ENCODE measurements at places on chromosomes 6 and 20.

GRCh38 chr6:36150283-36150682 is 20.0 kb downstream of the MAPK13 start:
- DNase-seq, result no peak

GRCh38 chr20:44694159-44694558 is 21.0 kb upstream of the CCN5 start:
- DNase-seq, result no peak

DNA sequence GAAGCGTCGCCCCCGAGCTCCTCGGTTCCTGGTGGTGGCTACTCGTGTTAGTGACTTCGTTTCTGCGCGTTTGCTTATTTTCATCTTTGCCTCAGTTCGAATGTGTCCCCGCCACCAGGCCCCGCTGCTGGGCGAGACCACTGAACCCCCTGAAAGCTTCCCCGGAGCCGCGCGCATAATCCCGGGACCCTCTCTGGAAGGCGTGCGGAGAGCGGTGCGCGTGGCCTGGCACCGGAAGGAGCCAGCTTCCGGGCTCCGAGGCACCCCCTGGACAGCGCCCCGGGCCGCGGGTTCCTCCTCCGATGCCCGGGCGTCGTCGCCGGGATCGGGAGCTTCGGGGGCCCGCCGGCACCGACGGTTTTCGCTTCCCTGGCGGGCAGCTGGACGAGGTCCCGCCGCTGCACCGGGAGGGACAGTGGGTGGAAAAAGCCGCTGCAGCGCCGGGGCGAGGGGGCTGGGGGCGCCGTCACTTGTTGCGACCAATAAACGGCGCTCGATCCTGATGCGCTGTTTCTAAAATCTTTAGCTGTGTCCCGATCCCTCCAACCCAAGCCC is 643 bp upstream of the SLC35D3 start:
- DNase-seq, result no peak

DNA sequence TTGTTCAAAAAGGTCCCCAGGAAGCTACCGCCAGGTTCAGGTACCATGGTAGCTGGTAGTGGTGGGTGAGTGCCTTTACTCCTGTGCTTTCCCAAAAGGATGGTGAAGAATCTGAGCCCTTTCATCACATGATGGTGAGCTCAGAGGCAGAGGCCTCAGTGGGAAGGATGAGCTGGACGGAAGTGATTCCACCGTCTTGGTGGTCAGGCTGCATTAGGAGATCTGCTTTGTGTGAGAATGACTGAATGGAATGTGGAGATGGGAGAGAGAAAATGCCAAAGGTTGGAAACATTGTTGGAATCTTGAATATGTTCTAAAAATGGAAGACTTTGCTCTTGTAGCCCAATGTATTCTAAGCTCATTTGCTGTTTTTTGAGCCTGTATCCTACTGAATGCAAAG is 108.1 kb upstream of the SCP2D1 start:
- peak; percentile 89 for DNase-seq

GRCh38 chr20:9576695-9577094 is 62.3 kb downstream of the LAMP5 start:
- DNase-seq, result no peak
